ENCODE measurements at places on chromosomes 1 and 21.

DNA sequence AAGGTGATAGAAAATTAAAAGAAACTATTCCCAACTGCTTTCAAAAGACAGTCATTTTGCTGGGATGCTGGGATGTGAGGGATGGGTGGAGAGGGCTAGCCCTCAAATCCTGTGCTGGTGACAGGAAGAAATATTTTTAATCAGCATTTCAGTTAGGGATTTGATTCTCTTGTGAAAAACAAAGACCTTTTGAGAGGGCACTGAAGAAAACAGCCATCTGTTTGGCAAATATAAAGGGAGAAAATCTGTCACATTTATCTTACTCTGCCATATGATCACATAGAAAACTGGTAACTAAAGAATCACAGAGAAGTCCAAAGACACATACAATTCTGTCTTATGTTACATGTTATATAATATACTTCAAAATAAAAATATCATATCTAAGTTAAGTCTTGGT is 12.3 kb downstream of the STXBP3 start:
- DNase-seq = no peak

DNA sequence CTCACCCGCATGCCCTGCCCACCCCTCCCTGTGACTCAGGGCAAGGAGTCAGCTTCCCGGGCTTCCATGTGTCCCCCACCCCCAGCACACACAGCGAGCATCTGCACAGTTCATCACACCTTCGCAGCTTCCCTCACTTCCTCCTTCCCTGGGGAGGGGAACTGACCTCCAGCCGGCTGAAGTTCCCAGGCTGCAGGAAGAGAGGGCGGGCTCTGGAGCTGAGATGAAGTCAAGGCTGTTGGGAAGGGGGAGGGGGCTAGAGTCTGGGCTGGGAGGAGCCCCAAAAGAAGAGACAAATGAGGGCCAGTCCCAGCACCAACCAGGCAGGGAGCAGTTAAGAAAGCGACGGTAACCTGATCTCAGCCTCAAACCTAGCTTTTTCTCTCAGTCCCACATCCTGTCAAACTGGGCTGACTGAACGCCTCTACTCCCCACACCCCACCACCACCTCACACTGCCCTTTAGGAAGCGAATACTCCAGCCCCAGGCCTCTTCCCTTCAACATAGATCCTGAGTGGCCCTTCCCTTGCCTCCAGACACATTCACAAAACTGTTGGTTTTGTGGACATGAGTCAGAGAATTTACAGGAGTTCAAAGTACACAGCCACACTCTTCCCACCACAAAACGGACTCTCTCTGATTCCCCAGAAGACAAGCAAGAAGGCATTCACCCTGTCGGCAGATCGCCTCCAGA is 1.8 kb downstream of the RHOC start:
- peak; percentile 89 for DNase-seq

DNA sequence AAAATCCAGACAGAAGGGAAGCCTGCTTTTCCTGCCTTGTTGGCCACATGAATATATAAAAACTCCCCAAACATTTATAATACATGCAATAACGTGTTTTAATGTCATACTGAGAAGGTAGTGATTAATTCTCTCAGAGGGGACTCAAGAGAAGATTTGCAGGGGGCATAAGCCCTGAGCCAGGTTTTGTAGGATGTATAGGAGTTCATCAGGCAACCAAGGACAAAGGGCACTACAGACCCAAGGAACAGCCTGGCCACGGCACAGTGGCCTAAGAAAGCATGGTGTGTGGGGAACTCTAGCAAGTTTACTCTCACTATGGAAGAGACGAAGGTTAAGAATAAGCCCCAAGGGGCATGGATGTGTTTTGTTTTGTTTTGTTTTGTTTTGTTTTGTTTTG is 15.4 kb upstream of the TNNI1 start:
- no peak for DNase-seq

DNA sequence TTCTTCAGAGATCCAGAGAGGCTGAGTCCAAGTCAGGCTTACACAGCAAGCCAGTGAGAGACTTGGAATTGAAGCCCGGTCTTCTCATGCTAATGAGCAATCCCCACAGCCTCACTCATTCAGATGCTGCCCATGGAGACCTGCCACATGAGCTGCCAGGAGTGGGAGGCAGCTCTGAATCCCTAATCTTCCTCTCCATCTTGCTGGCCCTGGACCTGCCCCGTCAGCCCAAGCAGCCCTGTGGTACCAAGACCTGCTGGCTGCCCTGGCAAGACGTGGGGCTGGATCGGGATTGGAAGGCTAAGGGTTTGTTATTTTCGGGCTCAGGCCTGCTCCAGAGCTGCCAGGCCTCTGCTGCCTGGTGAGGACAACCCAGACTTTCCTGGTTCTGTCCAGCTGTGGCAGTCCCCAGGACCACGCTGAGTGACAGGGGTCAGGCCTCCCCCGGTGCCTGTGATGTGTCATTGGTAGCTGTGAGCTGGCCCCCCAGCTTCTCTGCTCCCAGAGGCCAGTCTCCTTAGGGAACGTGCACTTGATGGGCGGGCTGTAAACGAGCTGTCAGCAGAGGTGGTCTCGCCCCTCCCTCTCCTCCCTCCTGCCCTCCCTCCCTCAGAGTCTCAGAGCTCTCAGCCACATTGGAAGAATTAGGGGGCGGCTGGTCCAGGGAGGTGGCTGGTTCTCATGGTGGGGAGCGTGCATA is 135.0 kb downstream of the FOXD2 start:
- no peak for DNase-seq

DNA sequence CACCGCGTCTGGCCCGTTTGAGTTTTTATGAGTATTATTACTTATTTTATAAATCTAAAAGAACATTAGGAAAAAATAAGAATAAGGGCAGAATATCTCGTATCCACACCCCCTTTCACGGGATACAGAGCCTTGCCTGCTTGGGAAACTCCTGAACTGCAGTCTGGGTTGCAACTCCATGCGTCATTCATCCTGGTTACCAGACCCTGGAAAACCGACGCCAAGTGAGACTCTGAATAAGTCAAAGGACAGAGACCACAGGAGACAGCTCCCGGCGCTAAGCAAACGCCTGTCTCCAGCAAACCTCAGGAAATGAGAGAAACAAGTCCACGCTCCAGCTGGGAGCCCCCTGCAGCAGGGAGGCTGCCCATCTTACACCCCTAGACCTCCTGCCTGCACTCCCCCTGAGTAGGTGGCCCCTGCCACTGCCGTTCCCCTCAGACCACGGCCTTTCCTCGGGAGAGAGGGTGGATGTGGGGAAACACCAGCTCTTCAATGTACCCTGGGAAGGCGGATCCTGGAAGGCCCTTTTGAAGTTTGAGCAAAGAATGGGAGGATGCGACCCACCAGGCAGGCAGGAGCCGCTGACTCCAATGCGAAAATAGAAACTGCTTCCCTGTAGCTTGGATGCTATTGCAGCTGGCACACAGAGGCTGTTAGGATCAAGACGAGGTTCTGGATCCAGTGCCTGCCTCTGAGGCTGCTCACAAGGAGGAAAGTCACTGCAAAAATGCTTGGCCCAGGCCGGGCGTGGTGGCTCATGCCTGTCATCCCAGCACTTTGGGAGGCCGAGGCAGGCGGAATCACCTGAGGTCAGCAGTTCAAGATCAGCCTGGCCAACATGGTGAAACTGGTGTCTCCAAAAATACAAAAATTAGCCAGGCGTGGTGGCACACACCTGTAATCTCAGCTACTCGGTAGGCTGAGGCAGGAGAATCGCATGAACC is 37.7 kb upstream of the GPR157 start:
- DNase-seq = no peak

- DNase-seq = no peak
These were observed 77.2 kb downstream of the BCAR3 start for GRCh38 chr1:93604411-93604810.

- no peak for DNase-seq
These were observed 28.6 kb downstream of the DSTYK start for GRCh38 chr1:205182930-205183329.

- DNase-seq = no peak
These were observed 173.0 kb upstream of the PALMD start for GRCh38 chr1:99472893-99473292.

GRCh38 chr1:29939079-29939478 is 702.8 kb downstream of the PTPRU start:
- DNase-seq = no peak

DNA sequence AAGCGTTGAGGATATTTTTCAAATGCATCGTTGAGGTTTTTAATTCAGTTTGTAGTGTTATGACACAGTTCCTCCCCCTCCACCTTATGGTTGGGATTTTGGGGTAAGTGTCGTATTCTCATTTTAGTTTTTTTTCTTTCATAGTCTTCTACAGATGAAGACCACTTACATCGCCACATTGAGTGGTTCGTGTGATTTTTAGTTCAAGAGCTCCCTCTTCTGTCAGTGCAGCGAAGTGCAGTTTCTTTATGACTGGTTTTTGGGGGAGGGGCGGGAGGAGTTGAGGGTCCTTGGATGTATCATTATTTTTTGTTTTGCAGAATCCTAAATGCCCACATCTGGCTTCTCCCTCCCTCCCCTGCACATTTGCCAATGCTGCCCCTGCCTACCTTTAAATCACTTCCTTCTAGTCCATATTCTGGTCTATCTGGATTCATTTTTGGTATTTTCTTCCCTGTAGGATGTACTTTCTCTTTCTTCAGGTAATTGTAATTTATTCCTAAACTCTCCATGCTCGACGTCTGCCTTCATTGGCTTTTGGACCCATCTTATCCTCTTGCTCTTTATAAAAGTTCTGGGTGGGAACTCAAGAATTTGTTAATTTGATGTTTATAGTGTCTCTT is 433.1 kb downstream of the CAMTA1 start:
- DNase-seq = no peak

DNA sequence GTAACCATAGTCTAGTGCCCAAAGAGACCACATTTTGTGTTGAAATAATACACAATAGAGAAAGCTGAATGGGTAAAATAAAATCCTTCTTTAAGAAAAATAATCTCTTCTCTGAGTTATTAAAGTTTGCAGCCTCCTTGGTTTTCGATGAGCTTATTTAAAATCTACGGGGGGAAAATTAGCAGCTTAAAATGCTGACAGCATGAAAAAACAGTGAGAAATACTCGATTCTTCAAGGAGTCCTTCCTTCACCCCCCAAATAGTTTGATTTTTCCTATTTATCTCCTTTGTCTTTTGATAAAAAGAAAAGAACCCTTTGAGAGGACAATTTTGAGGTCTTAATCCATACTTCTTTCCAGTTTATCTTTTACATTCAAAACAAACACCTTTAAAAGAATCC is 394.0 kb upstream of the B3GALT2 start:
- no peak for DNase-seq

DNA sequence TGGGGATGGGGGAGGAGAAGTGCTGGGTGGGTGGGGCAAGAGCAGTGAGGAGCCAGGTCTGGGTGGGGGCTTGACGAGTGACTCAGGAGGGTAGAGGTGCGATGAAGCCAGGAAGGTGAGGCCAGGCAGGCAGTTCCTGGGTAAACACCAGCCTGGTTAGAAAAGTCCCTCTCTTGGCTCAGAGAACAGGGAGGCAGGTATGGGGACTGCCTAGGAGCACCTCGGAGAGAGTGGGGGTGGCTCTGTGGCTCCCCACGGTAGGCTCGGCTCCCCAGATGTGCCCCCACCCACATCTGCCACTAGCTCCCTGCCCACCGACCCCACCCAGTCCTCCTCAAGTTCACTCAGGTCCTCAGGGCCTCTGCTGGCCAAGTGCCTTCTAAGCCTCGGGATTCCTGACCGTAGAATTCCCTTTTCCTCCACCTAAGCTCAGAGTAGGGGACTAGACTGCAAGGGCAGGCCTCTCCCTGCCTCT is 1.2 kb downstream of the HSPG2 start:
- no peak for DNase-seq

DNA sequence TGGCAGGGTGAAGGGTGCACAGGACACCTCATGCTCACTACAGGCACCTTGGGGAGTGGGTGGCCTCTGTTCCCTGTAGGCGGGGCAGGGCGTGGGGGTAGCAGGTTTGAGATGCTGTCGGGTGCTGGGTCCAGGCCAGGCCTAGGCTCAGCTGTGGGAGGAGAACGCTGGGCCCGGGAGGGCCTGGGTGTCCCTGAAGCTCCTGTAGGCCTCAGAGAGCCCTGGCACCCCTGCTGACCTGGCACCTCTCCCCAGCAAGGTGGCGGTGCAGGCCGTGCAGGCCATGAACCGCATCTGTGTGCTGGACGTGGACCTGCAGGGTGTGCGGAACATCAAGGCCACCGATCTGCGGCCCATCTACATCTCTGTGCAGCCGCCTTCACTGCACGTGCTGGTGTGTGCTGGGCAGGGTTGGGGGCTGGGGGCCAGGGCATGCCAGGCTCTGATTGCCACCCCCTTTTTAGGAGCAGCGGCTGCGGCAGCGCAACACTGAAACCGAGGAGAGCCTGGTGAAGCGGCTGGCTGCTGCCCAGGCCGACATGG is 2.5 kb upstream of the GJC2 start:
- no peak for DNase-seq

DNA sequence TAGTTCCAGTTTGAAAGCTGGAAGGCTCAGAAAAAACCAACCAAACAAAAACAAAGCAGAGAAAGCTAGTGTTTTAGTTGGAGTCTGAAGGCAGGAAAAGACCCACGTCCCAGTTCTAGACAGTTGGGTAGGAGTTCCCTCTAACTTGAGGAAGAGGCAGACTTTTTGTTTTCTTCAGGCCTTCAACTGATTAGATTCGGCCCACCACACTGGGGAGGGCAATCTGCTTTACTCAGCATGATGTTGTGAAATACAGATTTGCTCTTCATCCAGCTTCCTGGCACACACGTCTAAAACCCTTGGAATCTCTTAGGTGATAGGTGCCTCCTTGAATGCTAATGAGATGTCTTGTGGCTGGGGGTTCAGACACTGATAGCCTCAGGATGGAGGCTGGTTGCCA is 49.1 kb upstream of the CSF3R start:
- no peak for DNase-seq

DNA sequence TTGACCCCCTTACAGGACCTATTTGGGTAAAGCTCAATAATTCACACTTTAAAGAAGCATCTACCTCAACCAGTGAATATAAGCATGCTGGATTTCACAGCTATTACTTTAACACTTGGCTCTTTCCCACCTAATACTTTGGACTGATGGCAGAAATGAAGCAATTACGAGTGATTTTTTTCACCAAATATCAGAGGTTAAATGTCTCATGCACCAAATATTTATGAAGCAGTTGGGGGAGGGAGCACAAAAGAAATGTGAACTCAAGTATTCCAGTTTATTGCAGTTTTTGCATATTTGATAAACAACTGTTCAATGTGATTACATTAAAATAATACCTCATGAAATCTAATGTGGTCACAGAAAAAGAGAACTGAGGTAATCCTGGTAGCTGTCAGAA is 223.6 kb downstream of the LRRC7 start:
- DNase-seq = no peak

- no peak for DNase-seq
These were observed 26.6 kb upstream of the RWDD3 start for GRCh38 chr1:95207223-95207935.

GRCh38 chr1:10286244-10286643 is 75.9 kb downstream of the KIF1B start:
- DNase-seq = no peak

- no peak for DNase-seq
These were observed 8.8 kb upstream of the WDTC1 start for GRCh38 chr1:27225621-27226020.

- no peak for DNase-seq
These were observed 8.8 kb downstream of the KAZN start for GRCh38 chr1:14607295-14607694.

DNA sequence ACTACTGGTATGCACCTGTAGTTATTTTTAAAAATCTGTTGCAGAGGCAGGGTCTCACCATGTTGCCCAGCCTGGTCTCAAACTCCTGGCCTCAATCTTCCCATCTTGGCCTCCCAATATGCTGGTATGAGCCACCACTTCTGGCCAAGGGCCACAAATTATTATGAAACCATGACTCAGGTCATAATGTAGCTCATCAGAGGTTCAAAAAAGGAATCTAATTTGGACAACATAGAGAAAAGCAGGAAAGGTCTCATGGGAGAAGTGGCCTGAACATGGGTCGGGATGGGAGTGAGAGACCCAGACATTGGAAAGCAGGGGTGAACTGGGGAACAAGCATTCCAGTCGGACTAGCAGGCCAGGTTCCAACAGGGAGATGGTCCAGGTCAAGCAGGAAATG is 45.2 kb upstream of the C1orf198 start:
- no peak for DNase-seq
